Activated T-helper 1 cell treated with Interleukin-2 at 50 U/mL for 16 hours (primary cell): ENCODE measurements at places on chromosomes 5 and 9.

DNA sequence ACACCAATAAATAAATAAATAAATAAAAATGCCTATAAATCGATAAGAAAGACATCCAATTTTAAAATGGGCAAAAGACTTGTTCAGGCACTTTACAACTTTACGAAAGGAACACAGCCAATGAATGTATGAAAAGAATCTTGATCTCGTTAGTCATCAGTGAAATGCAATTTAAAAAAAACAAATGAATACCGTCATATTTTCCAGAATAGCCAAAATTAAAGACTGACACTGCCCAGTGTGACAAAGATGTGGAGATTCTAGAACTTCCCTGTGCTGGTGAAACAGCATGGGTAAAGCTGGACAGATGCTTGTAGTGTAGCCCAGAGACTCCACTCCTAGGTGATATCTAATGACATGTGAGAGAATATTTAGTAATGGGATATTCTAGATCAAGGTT, 127.1 kb downstream of the GOLPH3 start:
- DNase-seq, result no peak

- DNase-seq, result no peak
These were observed 14.4 kb downstream of the EXOC3 start for GRCh38 chr5:457195-457961.

GRCh38 chr5:55172937-55173686, at the start of gene CDC20B:
CDC20B (minus strand) TSS chr5:55173177; CDS start chr5:55173000, 177 bp downstream.
- peak; percentile 55 for DNase-seq

DNA sequence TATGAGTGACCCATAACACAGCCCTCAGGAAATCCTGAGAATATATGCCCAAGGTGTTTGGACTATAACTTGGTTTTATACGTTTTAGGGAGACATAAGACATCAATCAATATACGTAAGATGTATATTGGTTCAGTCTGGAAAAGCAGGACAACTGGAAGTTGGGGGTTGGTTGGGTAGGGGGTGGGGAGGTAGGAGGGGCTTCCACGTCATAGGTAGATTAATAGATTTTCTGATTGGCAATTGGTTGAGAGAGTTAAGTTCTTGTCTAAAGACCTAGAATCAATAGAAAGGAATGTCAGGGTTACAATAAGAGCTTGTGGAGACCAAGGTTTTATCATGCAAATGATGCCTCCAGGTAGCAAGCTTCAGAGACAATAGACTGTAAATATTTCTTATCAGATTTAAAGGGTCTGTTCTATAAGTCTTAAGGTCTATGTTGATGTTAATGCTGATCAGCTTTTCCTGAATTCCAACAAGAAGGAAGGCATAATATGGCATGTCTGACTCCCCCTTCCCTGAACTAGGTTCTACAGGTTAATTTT, 2267.7 kb upstream of the ACO1 start:
- no peak for DNase-seq
